ENCODE measurements at places on chromosomes 11 and 22.

- DNase-seq, result no peak
Measured at GRCh38 chr22:17152340-17152739, 6.7 kb downstream of the HDHD5 start.

DNA sequence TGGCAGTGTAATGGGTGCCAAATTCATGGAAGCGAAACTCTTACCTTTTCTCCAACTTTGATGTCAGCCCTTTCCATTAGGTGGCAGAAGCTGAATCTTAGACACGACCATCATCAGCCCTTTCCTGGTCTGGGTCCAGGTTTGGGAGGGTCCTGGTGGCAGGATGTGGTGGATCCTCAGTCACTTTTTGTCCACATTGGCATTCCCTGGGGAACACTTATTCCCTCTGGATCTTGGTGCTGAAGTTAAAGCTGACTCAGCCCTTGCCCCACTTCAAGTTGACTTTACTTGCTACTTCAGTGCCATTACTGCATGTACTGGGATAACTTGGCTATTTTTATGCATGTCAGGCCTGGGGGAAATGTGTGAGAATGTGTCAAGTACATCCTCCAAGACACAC lies 16.6 kb upstream of the NTM start:
- no peak for DNase-seq

GRCh38 chr11:118623269-118623655 lies 15.8 kb downstream of the PHLDB1 start:
- no peak for DNase-seq

DNA sequence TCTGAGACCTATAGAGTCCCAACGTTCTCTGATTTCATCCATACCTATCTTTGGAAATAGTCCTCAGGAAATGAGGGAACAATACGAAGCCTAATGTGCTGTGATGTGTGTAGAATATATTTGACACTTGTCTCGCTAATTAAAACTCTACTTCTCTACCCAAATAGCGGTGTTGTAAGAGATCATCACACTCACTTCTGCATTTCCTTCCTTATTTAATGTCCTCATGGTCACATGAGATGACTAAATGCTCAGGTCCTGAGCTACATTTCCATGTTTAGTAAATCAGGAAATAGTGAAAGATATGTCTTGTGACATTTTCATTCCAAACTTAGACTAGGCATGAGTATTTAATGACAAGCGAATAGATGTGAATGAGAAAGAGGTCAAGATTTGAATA lies 112.3 kb downstream of the MAML2 start:
- no peak for DNase-seq

- DNase-seq, result no peak
Measured at GRCh38 chr11:95920460-95921105, 3.3 kb downstream of the MTMR2 start.

GRCh38 chr22:48741540-48741939 lies 1086.1 kb downstream of the BRD1 start:
- no peak for DNase-seq

- no peak for DNase-seq
Measured at GRCh38 chr11:83569134-83569805, 283.1 kb upstream of the CCDC90B start.

GRCh38 chr22:42696331-42696967 lies 24.2 kb downstream of the A4GALT start:
- no peak for DNase-seq

DNA sequence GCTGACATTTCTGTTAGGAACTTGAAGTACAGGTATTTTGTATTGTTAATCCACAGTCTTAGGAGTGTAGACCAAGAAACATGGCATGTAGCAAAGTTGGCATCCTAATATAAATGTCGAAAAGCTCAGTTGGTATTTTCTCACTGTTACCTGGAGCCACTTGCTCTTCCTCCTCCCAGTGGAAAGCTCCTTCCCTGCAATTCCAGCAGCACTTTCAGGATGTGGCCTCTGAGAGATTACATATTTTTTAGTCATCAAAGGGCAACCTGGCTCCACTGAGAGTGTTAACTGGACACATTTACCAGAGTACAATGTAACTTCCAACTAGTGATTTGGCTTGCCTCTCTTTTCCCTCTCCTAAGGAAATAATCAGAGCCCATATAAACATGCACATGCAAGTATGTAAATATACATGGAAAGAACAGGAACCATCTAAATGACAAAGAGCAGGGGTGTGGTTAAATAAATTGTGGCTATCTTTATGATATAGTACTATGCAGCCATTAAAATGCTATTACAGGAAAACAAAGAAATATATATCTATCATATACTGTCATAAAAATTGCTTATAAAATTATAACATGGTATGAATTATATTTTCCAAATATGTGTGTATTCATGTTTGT lies 14.3 kb upstream of the EED start:
- no peak for DNase-seq

DNA sequence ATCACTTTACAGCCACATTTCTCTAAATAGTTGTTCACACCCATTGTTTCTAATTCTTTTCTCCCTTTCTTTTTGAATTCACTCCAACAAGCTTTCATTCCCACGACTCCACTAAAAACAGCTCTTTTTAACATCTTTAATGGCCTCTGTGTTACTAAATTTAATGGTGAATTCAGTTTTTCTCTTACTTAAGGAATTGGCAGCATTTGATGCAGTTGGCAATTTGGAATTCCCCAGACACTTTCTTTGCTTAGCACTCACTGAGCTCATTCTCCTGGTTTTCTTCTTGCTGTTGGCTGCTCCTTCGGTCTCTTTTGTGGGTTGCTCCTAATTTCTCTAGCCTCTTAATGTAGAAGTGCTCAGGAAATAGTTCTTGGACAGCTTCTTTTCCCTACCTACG lies 40.5 kb upstream of the OR9Q1 start:
- DNase-seq, result no peak

GRCh38 chr11:118238929-118239328 lies 13.2 kb downstream of the MPZL3 start:
- DNase-seq, result no peak
